ENCODE measurements at places on chromosomes 11 and 22.

DNA sequence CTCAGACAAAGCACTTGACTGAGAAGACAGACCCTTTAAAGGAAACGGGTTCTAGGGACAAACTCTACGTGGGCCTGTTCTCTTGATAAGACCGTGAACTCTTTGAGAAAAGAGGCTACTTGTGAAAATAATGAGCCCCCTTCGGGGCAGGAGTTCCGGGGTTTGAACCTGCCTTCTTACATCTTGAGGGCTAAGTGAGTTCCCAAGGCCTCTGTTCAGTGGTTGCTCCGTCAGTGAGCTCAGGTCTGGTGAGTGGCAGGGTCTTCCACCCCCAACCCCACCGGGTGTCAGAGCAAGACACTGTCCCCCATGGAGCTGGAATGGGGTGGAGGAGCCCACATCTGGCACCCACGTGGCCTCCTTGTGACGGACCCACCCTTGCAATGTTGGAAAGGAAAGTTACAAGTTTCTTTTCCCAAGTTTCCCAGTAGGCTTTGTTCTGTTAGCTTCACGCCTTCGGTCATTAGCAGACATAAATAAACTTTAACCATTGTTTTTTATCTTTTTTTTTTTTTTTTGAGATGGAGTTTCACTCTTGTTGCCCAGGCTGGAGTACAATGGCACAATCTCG lies 6.3 kb upstream of the SAMM50 start:
- no peak for DNase-seq

GRCh38 chr11:13315517-13316432 lies 38.2 kb downstream of the BMAL1 start:
- DNase-seq, result no peak

DNA sequence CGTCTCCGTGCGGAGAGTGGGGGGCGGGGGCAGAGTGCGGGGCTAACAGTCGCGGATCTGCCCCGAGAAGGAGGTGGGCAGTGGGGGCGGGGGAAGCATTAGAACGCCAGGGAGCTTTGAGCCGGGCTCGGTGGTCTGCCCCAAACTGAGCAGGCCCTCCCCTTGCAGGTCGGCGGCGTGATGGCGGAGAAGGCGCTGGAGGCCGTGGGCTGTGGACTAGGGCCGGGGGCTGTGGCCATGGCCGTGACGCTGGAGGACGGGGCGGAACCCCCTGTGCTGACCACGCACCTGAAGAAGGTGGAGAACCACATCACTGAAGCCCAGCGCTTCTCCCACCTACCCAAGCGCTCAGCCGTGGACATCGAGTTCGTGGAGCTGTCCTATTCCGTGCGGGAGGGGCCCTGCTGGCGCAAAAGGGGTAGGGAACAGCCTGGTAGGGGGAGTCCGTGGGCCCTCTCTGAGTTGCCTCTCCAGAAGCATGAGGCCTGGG lies 979 bp downstream of the ABCG4 start:
- DNase-seq, result no peak

DNA sequence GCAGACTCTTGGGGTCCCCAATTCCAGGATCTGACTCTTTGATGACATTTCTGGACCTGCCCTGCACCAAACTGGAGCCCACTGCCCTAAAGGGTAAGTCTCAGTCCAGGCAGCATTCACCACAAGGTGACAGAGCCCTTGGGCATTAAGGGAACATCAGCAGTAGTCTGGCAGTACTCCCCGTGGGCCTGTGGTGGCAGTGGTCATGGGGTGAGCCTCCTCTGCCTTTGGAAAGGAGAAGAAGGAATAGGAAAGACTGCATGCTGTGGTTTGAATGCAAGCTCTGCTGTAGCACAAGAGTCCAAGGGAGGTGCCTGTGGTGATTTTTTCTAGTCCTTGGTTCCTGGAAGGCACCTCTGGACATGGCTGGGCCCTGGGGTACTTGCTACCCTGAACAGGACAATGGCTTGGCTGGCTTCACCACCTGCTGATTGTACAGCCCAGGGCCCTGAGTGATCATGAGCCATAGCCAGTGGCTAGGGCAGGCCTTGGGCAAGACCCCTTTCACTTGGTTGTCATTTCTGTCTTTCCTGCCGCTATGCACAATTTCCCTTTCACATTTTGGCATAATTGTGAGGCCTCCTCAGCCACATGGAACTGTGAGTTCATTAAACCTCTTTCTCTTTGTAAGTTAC lies 160.7 kb upstream of the GRIA4 start:
- no peak for DNase-seq

DNA sequence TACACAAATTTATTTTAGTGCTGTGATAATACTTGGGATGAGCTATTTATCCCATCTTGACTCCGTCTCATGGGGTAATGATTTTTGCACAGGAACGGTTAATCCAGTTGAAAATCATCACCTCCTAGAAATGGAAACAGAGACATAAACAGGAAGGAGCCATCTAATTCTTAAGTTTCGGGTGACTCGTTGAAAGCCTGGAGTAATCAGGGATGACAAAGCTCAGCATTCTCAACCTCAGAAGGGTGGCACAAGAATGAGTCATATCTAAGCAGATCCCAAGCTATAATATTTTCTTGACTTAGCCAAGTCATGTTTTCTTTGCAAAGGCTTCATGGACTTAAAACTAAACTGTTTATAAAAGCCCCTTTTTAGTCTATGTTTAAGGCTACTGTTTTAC lies 280.8 kb upstream of the CCDC90B start:
- no peak for DNase-seq

DNA sequence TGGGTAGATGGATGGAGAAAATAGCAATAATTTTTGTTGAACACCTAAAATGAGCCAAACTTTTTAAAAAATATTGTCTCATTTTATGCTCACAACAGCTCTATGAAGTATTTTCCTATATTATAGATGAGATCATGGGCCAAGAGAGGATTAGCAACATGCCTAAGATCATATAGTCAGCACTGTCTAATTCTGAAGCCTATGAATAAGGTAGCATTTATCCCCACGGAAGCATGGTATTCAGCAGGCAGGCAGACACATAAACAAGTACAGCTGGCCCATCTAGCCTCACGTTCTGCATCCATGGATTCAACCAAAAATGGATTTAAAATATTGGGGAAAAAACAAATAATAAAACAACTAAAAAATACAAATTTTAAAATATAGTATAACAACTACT lies 21.9 kb upstream of the RAB30 start:
- no peak for DNase-seq

GRCh38 chr11:69306821-69307220 lies 12.9 kb downstream of the MYEOV start:
- DNase-seq, result no peak

DNA sequence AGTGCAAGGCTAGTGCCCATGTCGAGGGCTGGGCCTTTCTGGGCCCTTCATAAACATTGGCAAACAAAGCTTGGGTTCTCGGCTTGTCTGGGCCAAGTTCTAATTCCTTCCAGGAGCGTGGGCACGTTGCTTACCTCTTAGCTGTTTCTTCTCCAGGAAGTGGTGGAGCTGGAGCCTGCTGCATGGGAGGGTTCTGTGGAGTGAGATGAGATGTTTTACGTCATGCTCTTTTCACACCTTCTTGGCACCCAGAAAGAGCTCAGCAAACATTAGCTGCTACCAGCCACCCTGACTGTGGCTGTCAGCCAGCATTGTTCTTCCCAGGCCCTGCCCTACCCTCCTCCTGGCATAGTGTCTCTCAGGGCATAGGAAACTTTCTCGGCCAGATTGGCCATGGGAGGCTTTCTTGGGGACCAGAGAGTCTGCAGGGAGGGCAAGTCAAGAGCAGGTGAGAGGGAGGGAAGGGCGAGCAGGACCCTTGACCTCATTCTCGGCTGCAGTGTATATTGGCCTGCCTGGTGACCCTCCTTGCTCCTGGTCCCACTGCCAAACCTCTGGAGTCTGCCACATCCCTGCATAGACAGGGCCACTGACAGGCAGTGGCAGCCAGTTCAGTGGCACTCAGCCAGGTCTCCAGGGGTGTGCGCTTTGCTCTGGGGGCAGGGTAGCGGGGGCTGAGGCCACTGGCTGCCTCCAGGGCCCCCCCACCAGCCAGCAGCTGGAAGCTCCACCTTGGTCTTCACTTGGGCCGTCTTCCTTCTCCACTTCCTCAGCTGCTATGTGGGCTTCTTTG lies 98.8 kb downstream of the BCR start:
- DNase-seq, result no peak

GRCh38 chr11:77968337-77968736 lies 26.1 kb downstream of the INTS4 start:
- DNase-seq, result no peak

- no peak for DNase-seq
Measured at GRCh38 chr11:78802058-78802761, 227.5 kb upstream of the NARS2 start.

DNA sequence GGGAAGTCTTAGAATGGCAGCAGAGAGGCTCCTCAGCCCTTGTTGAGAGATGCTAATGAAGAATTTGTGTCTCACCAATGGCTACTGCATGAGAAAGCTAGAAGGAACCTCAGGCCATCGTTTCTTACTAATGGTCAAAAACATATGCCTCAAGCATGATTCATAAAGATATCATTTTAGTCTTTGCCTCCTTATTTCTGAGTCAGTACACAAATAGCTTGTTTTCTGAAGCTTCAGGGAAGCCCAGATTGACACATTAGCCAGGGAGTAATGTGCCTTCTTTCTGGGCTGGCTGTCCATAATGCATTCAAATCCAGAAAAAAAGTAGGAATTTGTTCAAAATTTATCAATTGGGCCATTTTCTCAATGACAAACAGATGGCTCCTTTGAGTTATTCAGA lies 169.4 kb upstream of the ZBED5 start:
- DNase-seq, result no peak

GRCh38 chr11:27394781-27395228 lies 31.8 kb upstream of the CCDC34 start:
- no peak for DNase-seq

- DNase-seq, result no peak
Measured at GRCh38 chr11:45922425-45923082, at the start of gene LARGE2. TSS of gene LARGE2 (plus strand) at chr11:45922656. CDS start at chr11:45922883, 227 bp downstream.

GRCh38 chr22:24803064-24803542 lies 2.9 kb upstream of the SGSM1 start:
- peak; percentile 20 for DNase-seq

DNA sequence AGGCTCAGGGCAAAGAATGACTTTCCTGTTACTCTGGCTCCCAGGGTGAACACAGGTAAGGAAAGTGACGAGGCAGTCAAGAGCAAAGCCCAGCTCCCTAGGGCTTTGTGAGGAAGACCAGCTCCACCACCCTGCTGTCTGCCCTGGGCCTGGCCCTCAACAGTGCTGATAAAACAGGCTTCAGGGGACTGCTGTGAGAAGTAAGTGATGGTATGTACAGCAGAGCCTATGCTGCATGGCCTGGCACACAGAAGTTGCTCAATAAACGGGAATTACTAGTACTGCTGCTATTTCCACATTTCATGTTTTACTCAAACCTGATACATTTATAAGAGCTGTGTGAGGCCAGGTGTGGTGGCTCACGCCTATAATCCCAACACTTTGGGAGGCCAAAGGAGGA lies 50.3 kb downstream of the MICAL3 start:
- DNase-seq, result no peak

DNA sequence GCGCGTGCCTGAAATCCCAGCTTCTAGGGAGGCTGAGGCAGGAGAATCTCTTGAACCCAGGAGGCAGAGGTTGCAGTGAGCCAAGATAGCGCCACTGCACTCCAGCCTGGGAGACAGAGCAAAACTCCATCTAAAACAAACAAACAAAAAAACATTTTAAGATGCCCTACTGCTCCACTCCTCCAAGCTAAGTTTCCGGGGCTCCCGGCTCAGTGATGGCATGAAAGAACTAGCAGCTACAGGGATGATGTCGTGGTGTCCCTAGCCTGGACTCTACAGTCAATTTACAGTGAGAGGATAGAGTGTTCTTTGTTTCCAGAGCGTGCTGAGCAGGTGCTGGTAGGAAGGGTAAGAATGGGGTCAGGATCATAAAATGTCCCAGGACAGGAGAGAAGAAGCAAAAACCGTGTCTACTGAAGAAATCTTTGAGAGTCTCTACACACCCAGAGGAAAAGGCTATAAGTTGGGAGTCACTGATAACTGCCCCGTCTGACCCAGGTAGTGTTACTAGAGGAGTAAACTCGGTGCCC lies 1.2 kb upstream of the ZBTB3 start:
- DNase-seq, result no peak

DNA sequence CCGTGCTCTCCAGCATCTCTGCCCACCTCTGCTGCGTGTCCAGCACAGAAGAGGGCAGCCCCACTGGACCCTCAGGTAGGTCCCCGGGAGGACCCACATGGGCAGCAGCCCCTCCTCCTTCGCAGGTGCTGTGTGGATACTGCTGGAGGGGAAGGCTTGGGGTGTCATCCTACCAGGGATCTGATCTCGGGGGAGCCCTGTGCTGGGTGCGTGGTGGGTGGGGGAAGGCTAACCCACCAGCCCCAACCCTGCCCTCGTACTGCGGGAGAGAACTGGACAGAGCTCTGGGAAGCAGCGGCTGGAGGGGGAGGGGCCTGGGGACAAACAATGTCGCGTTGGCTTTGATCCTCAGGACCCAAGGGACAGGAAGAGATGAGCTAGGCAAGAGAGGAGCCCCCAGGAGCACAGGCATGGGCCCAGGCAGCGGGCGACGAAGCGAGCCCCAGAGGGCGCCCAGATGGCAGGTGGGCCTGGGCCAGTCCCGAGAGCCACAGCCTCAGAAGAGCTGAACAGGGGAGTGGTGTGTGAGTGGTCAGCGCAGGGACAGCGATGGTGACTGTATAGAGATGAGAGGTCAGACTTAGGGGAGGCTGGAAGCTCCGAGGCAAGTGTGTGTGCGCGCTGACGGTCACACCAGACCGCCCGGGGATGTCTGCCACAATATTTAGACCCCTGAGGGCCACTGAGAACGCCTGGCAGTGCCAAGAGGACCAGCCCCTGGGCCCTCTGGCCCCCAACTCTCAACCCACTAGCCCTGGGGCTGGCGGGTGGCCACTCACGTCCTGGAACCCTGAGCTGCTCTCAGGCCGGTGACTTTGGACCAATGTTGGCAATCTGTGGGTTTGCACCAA lies 1.4 kb upstream of the PIM3 start:
- DNase-seq, result no peak

- DNase-seq, result no peak
Measured at GRCh38 chr11:5280582-5281102, 10.9 kb upstream of the HBE1 start.

GRCh38 chr11:70411713-70412452 lies 13.6 kb downstream of the CTTN start:
- DNase-seq, result no peak

DNA sequence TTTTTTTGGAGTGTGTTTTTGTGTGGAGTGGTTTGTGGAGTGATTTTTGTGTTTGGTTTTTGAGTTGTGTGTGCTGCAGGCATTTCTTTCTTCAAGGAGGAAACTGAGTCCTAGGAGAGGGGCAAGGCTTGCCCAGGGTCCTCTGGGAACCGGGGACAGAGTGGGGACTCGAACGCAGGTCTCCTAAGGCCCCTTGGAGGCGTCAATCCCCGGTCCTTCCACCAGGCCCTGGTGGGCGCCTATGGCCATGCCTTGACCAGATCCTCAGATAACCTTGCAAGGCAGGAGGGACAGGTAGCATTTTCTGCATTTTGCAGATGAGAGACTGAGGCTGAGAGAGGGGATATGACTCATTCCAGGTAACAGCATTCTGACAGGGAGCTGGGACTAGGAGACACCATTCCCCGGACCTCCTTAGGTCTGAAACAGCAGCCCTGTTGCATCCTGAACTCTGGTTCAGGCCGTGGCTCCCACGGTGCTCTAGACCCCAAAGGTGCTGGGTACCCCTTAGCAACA lies 39.1 kb downstream of the MYO7A start:
- no peak for DNase-seq

GRCh38 chr11:24226606-24227005 lies 270.2 kb upstream of the LUZP2 start:
- no peak for DNase-seq

- DNase-seq, result no peak
Measured at GRCh38 chr11:95076416-95076815, 9.7 kb downstream of the SRSF8 start.
